NCI-H187 (cell line): ENCODE measurements at places on chromosomes 5 and 9.

- DNase-seq, result no peak
These were observed 9.8 kb downstream of the OCLN start for GRCh38 chr5:69502367-69502766.

GRCh38 chr5:93569300-93570160, 11.5 kb downstream of the NR2F1-AS1 start:
- no peak for DNase-seq

DNA sequence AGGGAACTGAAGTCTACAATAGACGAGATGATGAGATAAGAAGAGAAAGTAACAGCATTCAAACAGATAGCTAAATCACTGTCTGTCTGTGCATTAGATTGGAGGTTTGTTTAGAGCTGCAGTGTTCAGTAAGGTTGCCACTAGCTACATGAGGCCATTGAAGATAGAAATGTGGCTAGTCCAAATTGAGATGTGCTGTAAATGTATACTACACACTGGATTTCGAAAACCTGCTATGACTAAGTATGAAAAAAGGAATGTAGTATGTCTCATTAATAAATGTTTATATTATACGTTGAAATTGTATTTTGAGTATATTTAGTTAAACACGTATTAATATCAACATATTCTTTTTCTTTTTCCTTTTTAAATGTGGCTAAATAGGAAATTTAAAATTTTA, 142.1 kb downstream of the XRCC4 start:
- no peak for DNase-seq

- no peak for DNase-seq
These were observed 680.8 kb upstream of the SEMA6A start for GRCh38 chr5:117255211-117256027.

DNA sequence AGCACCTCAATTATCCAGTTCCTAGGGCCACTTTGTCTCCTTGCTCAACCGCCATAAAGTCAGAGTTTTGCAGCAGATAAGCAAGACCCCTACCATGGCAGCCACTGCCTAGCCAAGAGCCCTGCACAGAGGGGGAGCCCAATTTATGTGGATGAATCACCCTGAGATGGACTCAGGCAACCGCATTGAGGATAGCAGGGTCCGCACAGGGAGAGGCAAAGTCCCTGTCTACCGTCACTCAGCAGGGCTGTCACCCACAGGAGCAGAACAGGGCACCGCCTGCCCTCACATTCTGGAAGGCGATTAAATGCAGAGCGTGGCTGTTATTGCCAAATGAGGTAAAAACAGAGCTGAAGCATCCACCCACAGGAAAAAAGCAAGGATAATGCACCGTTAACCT, 1.7 kb downstream of the FBP2 start:
- no peak for DNase-seq

- DNase-seq, result no peak
These were observed 124.2 kb downstream of the ROR2 start for GRCh38 chr9:91825866-91826265.
